ENCODE measurements at places on chromosomes 11 and 22.

- DNase-seq, result peak; percentile 75
These were observed 1.4 kb downstream of the CCDC73 start for GRCh38 chr11:32792948-32793475.

DNA sequence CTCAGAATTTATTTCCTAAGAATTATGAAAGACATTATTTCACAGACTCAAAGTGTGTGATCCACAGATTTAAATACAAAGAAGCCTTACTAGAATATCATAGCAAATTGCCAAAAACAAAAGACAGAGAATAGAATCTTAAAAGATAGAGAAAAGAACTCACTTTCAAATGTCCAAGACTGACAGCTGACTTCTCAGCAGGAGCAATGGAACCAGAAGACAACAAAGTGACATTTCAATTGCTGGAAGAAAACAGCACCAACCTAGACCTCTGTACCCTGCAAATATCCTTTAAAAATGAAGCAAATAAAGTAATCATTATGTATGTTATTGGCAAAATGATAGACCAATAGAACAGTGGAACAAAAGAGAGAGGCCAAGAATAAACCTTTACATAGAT, 109.2 kb downstream of the TTC17 start:
- no peak for DNase-seq

GRCh38 chr11:74006743-74007304, 2.1 kb downstream of the UCP3 start:
- DNase-seq, result no peak

GRCh38 chr11:45948356-45948755, 25.9 kb downstream of the LARGE2 start:
- DNase-seq, result no peak

- no peak for DNase-seq
These were observed 1.4 kb downstream of the TMEM109 start for GRCh38 chr11:60915248-60915914.
